Activated T-helper 1 cell treated with anti-CD3 and anti-CD28 coated beads, Interleukin-12 subunit alpha, Interleukin-12 subunit beta, Interleukin-2, Interleukin-4 antibody, amounts not matched to agents 30 ng/mL and 10 ng/mL and 1 ng/mL, durations not matched to agents 14 hours and 24 hours and 36 hours (primary cell): ENCODE measurements at places on chromosomes 7 and 10. TPM values are rescaled to one million over a fixed set of nuclear protein-coding genes. Genes with fewer than 3 reads are reported as not detected.

The CLDN4 gene
- not detected in 2 replicates for total RNA-seq

The CHAT gene
- 0.54 and 0.83 TPM in 2 replicates for total RNA-seq

The WIPF3 gene
- total RNA-seq, result not detected in 2 replicates

The PARD3 gene
- 1.7 and 2.5 TPM in 2 replicates for total RNA-seq

The KLF14 gene
- not detected in 2 replicates for total RNA-seq

The FIS1 gene
- 138 and 143 TPM in 2 replicates for total RNA-seq

The ZNF425 gene
- total RNA-seq, result 1.1 and 1.2 TPM in 2 replicates

The SLC26A5 gene
- not detected in 2 replicates for total RNA-seq

The GTF2IRD1 gene
- 0.96 and 1.6 TPM in 2 replicates for total RNA-seq

The HYAL4 gene
- not detected in 2 replicates for total RNA-seq

The CNNM1 gene
- 0.20 and 0.21 TPM in 2 replicates for total RNA-seq

The NEUROD6 gene
- not detected in 2 replicates for total RNA-seq

The SPDYE2 gene
- total RNA-seq, result not detected in 2 replicates

The IL2RA gene
- total RNA-seq, result 1,237 and 1,254 TPM in 2 replicates

The DUSP5 gene
- total RNA-seq, result 140 and 141 TPM in 2 replicates

The NPY4R2 gene
- not detected in 2 replicates for total RNA-seq

The ADAM22 gene
- 1.4 and 1.5 TPM in 2 replicates for total RNA-seq

The PAOX gene
- 6.6 and 7.5 TPM in 2 replicates for total RNA-seq

The HMX3 gene
- not detected in 2 replicates for total RNA-seq

The OR6B1 gene
- total RNA-seq, result not detected in 2 replicates

The XPNPEP1 gene
- total RNA-seq, result 85.1 and 93.2 TPM in 2 replicates

The THSD7A gene
- total RNA-seq, result not detected in 2 replicates

The KCNIP2 gene
- total RNA-seq, result 1.4 and 2.5 TPM in 2 replicates

The AEBP1 gene
- 17.0 and 17.2 TPM in 2 replicates for total RNA-seq

The SEMA3E gene
- not detected in 2 replicates for total RNA-seq

The ARL4A gene
- 9.5 and 10.2 TPM in 2 replicates for total RNA-seq

The EMX2 gene
- total RNA-seq, result not detected in 2 replicates

The LRRN3 gene
- 57.3 and 61.5 TPM in 2 replicates for total RNA-seq

The RAPGEF5 gene
- 0.59 and 0.70 TPM in 2 replicates for total RNA-seq

The TLL2 gene
- total RNA-seq, result 0.07 TPM in 1 of 2 replicates, not detected in the other

The SCART1 gene
- 1.2 and 1.5 TPM in 2 replicates for total RNA-seq

The MEPCE gene
- total RNA-seq, result 57.6 and 58.8 TPM in 2 replicates

The OR13A1 gene
- total RNA-seq, result not detected in 2 replicates

The GPR15LG gene
- total RNA-seq, result not detected in 2 replicates

The ZNF212 gene
- total RNA-seq, result 15.0 and 17.8 TPM in 2 replicates

The PODXL gene
- 0.75 and 1.3 TPM in 2 replicates for total RNA-seq

The ANKRD26 gene
- 4.3 and 7.0 TPM in 2 replicates for total RNA-seq

The MMP21 gene
- not detected in 2 replicates for total RNA-seq

The FAM20C gene
- 0.15 and 0.34 TPM in 2 replicates for total RNA-seq

The TSPAN33 gene
- 9.5 and 9.8 TPM in 2 replicates for total RNA-seq

The HOGA1 gene
- not detected in 2 replicates for total RNA-seq

The MKX gene
- total RNA-seq, result not detected in 2 replicates

The CALML5 gene
- not detected in 2 replicates for total RNA-seq

The UPK3BL2 gene
- 13.4 and 15.7 TPM in 2 replicates for total RNA-seq

The PDK4 gene
- not detected in 2 replicates for total RNA-seq

The PLCE1 gene
- total RNA-seq, result not detected in 2 replicates

The MYO1G gene
- total RNA-seq, result 252 and 258 TPM in 2 replicates
